Cerebellar cortex (tissue), 1 donor: ENCODE measurements at places on chromosomes 2 and 18.

- DNase-seq, result no peak
These were observed 878.4 kb downstream of the CPS1 start for GRCh38 chr2:211434773-211435172.

DNA sequence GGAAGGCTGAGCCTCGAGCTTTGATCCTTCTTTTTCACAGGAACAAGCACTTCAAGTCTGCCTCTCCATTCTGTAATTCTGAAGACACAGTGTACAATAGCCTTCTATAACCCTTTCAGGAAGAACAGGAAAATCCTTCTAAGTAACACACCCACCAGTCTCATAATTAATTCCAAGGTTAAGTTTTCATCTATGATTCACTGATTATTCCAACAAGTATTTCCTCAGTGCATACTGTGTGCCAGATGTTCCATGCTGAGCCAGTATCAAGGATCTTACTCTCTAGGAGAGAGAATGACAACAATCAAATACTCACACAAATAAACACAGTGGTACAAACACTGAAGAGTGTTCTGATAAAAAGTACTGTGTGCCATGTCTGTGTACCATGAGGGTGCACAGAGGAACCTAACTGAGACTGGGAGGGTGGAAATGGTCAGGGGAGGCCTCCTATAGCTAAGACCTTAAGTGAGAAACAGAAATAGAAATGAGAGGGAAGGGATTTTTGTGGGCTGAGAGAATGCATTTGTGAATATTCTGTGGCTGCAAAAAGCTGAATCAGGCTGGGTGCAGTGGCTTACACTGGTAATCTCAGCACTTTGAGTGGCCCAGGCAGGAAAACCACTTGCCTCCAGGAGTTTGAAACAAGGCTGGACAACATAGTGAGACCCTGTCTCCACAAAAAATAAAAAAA lies 7.3 kb upstream of the MTLN start:
- DNase-seq, result no peak

- DNase-seq, result no peak
These were observed 11.2 kb upstream of the SCYGR5 start for GRCh38 chr2:227655454-227655853.

- DNase-seq, result no peak
These were observed 201.2 kb downstream of the NOL4 start for GRCh38 chr18:34023471-34023870.

- no peak for DNase-seq
These were observed 64.5 kb upstream of the ZCCHC2 start for GRCh38 chr18:62458346-62458745.

GRCh38 chr2:240284503-240285259 lies 144.2 kb upstream of the OTOS start:
- no peak for DNase-seq

- DNase-seq, result no peak
These were observed 34.5 kb downstream of the MTERF4 start for GRCh38 chr2:241067501-241068135.

- no peak for DNase-seq
These were observed 160.9 kb upstream of the VRK2 start for GRCh38 chr2:57885742-57886141.

DNA sequence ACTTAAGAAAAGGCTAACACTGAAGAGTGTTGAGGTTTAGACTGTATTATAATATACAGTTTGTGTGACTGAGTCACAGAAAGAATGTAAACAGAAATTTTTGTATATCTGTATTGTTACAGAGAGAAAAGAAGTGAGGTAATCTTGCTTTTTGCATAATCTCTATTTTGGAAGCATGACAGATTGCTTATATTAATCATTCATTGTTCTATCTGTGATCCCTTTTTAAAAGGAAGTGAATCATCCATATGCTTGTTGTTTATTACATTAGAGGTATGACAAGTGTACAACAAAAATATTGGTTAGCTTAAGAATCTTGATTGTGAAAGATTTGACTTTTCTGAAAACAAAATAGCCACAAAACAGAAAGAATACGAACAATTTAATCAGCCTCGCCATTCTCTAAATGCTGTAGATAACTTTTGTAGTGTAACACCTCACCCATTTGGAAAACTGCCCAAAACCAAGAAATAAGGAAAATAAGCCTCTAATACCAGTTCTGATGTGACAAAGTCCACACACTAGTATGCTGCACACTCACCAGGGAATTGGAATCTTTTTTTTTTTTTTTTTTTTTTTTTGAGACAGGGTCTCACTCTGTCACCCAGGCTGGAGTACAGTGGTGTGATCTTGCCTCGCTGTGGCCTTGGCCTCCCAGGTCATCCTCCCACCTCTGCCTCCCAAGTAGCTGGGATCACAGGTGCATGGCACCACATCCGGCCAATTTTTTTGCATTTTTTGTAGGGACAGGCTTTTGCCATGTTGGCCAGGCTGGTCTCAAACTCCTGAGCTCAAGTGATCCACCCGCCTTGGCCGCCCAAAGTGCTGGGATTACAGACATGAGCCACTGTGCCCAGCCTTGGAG lies 91.5 kb upstream of the LPIN2 start:
- no peak for DNase-seq

GRCh38 chr2:219612577-219613286 lies 14.7 kb upstream of the SLC4A3 start:
- DNase-seq, result no peak

DNA sequence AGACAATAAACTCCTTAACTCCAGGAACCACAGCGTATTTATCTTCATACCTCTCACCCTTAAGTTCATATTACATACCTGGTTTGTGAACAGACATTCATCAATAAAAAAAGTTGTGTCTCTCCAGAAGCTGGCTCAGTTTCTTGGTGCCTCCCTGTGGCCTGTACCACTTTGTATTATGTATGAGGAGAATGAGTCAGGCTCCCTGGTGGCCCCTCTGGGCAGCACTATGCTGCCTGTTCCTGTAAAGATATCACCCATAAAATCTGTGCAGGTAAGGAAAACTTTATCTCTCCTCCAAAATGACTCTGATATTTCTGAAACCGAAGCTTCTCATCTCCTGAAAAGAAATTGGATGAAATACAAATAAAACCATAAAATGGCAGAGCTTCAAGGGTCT lies 198.4 kb upstream of the NT5C1B start:
- no peak for DNase-seq

- DNase-seq, result no peak
These were observed 72.9 kb downstream of the CIB4 start for GRCh38 chr2:26568076-26568890.

GRCh38 chr2:233799716-233800115 lies 21.6 kb downstream of the MROH2A start:
- no peak for DNase-seq

- DNase-seq, result no peak
These were observed 235.1 kb downstream of the ANKRD36B start for GRCh38 chr2:97354576-97354975.
